Activated T-helper 17 cell treated with anti-CD3 and anti-CD28 coated beads, Interleukin-2, amount 50 U/mL, for 72 hours (primary cell): ENCODE measurements at places on chromosomes 3 and 15. TPM values are rescaled to one million over a fixed set of nuclear protein-coding genes. Genes with fewer than 3 reads are reported as not detected.
A peak's percentile ranks its signal among the peaks of the same experiment; 100 is the strongest.

DNA sequence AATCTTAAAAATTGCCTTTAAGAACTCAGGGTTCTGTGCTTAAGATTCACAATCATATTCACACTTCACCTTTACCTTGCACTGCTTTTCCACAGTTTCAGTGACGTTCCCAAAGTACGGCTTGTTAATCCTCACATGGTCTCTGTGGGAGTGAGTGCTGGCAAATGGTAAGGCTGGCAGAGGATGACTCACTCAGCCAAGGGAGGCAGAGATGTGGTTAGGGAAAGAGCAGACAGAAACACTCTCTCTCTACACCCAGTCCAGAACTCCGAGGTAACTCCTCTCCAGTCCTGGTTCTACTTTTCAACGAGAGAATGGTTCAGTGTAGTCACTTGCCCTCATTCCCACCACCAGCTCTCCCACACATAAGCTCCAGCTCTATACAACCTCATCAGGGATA lies 33.1 kb downstream of the RASGRP1 start:
- peak overlapping the region; percentile 88 for H3K27ac ChIP-seq
- H3K4me3 ChIP-seq: peak overlapping the region; percentile 74
- no peaks in the 10 kb centered on the region for H3K27me3 ChIP-seq
- H3K36me3 ChIP-seq: peaks cover 100% of the 10 kb centered on the region
- ATAC-seq: peak; percentile 13
- H3K4me1 ChIP-seq: peaks cover 83% of the 10 kb centered on the region

GRCh38 chr3:184255291-184256039 lies 5.9 kb downstream of the CAMK2N2 start:
- peak; percentile 95 for ATAC-seq
- H3K4me1 ChIP-seq: peaks cover 10% of the 10 kb centered on the region
- H3K27me3 ChIP-seq: peaks cover 4% of the 10 kb centered on the region

GRCh38 chr3:76943058-76943457 lies 96.8 kb upstream of the ROBO2 start:
- no peak overlapping the region for H3K4me3 ChIP-seq
- ATAC-seq: no peak
- H3K27ac ChIP-seq: no peak overlapping the region
- no peaks in the 10 kb centered on the region for H3K4me1 ChIP-seq
- no peaks in the 10 kb centered on the region for H3K36me3 ChIP-seq
- H3K27me3 ChIP-seq: no peaks in the 10 kb centered on the region

- H3K36me3 ChIP-seq: peaks cover 84% of the 10 kb centered on the region
- no peak for ATAC-seq
- peaks cover 12% of the 10 kb centered on the region for H3K4me1 ChIP-seq
- H3K27ac ChIP-seq: no peak overlapping the region
- H3K27me3 ChIP-seq: no peaks in the 10 kb centered on the region
Observed at GRCh38 chr3:32709346-32709745, 24.4 kb downstream of the CNOT10 start.

- ATAC-seq: no peak
- H3K27ac ChIP-seq: peak overlapping the region; percentile 6
- no peaks in the 10 kb centered on the region for H3K27me3 ChIP-seq
- H3K36me3 ChIP-seq: peaks cover 8% of the 10 kb centered on the region
Observed at GRCh38 chr3:126052196-126053058, 31.5 kb downstream of the SLC41A3 start.

DNA sequence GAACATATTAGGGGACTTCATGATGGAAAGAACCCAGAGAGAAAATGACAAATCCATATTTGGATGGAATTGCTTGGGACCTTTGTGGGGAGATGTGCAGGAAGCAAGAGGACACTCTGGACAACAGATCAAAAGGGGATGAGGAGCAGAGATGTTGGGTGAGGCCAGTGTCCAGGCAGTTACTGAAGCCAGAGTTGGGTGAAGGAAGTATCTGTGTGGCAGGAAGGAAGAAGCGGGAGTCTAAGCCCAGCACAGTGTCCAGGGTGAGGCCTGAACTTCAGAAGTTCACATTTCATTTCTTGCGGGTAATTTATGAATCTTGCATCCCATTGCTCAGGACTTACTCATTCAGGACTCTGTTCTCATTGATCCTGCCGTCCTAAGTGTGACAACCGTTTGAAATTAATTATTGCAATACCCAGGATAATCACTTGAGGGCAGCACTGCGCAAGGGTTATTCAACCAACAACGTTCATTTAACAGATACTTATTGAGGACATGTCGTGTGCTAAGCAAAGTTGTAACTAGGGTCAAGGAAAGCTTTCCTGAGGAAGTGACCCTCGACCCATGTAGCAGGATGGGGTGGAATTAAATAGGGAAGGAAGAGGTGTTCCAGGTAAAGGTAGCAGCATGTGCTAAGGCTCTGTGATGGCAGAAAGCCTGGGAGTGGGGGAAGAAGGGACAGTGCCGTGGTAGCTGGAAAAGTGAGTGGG lies 61.3 kb upstream of the CMTM8 start:
- no peaks in the 10 kb centered on the region for H3K27me3 ChIP-seq
- H3K4me1 ChIP-seq: peaks cover 6% of the 10 kb centered on the region
- ATAC-seq: peak; percentile 65
- H3K27ac ChIP-seq: peak overlapping the region; percentile 1
- peak overlapping the region; percentile 62 for H3K4me3 ChIP-seq

Gene C3orf85
- not detected for total RNA-seq

GRCh38 chr3:15974647-15975046 lies 176.9 kb upstream of the ANKRD28 start:
- H3K27me3 ChIP-seq: peaks cover 4% of the 10 kb centered on the region
- no peak overlapping the region for H3K4me3 ChIP-seq
- H3K27ac ChIP-seq: no peak overlapping the region
- no peak for ATAC-seq
- no peaks in the 10 kb centered on the region for H3K36me3 ChIP-seq
- H3K4me1 ChIP-seq: no peaks in the 10 kb centered on the region

Gene EAF2
- 20.8 TPM for total RNA-seq

- no peaks in the 10 kb centered on the region for H3K4me1 ChIP-seq
- no peak overlapping the region for H3K4me3 ChIP-seq
- H3K27ac ChIP-seq: no peak overlapping the region
- no peaks in the 10 kb centered on the region for H3K36me3 ChIP-seq
Observed at GRCh38 chr3:70726961-70727360, 414.5 kb upstream of the MDFIC2 start.

- peaks cover 7% of the 10 kb centered on the region for H3K27me3 ChIP-seq
- no peak for ATAC-seq
- no peaks in the 10 kb centered on the region for H3K36me3 ChIP-seq
- H3K4me3 ChIP-seq: no peak overlapping the region
Observed at GRCh38 chr3:176757429-176757828, 439.9 kb downstream of the TBL1XR1 start.

DNA sequence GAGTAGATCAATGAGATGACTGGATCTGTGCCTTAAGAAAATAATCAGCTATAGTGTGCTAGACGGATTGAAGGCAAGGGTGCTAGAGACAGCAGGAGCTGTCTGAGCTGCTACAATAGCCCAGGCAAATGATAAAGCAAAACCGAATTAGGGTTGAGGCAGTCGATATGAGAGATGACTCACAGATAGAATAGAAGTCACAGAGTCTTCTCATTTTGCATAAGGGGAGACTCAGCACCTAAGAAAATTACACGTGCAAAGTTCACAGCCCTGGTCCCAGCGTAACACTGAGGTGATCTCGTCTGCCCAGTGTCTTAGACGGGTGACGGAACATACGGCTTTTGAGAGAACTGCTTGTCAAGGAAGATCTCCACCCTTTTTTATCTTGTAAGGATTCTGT lies 11.6 kb downstream of the LPP start:
- H3K27ac ChIP-seq: peak overlapping the region; percentile 6
- peak overlapping the region; percentile 52 for H3K4me3 ChIP-seq
- H3K27me3 ChIP-seq: no peaks in the 10 kb centered on the region
- peaks cover 35% of the 10 kb centered on the region for H3K4me1 ChIP-seq

Gene TTC21A
- 2.7 TPM for total RNA-seq

DNA sequence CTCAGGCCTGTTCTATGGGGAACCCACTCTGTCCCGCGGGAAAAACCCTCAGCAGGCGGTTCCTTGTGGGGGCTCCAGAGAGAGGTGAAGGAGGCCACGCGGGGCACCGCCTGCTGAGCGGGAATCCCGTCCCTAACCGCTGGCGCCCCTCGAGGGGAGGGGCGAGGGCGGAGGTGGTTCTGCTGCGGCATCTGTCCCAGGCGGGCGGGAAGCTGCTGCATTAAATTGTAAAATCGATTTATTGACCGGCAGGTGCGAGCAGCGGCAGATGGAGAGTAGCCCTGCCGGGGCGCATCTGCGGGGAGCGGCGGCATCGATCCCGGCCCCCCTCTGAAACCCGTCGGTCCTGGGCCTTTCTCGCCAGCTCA lies 3.7 kb upstream of the DLL4 start:
- H3K4me1 ChIP-seq: peaks cover 5% of the 10 kb centered on the region
- H3K27ac ChIP-seq: no peak overlapping the region
- H3K36me3 ChIP-seq: no peaks in the 10 kb centered on the region

DNA sequence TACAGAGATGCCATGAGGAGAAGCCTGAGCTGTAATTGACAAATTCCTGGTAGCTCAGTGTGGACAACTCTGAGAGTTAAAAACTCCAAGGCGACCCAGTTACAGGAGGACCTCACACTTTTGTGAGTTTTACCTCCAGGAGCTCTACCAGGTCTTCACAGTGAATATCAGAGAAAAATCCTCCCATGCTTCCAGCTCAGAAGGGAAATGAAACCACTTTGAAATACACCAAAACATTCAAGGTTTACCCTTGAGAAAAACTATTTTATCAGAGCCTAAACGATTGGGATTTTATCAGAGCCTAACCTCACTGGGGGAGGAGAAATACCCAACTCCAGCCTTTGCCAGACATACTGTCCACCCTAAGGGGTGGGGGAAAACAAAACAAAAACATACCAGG lies 52.4 kb downstream of the MCCC1 start:
- H3K36me3 ChIP-seq: peaks cover 92% of the 10 kb centered on the region
- H3K4me3 ChIP-seq: no peak overlapping the region
- ATAC-seq: no peak

Gene ZNF106
- 58.1 TPM for total RNA-seq

Gene RBPMS2
- not detected for total RNA-seq

- ATAC-seq: peak; percentile 66
- H3K27ac ChIP-seq: no peak overlapping the region
Observed at GRCh38 chr15:57133127-57133968, 214.9 kb downstream of the TCF12 start.

DNA sequence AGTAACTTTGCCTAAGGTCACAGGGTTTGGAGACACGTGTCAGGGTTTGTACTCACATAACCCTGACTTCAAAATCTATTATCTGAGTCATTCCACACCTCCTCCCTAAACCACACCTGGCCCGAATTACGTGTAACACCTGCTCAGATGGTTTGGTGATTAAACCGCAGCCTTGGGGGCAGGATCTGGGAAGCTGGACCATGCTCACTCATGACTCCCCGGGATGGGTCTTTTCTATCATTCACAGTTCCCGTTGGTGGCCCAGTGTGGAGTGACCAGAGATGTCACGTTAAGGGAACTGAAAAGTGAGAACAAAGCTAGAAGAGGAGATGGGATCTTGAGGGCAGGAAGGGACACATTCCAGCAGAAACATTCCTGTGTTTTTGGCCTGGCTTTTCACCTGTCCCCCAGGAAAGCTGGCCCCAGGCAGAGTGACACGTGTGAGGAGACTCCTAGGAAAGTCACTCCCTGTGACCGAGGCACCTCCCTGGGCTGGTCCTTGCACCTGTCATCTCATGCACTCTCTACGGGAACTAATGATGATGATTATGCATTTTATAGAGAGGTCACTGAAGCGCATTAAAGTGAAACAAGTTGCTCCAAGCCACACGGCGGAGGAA lies 75.4 kb upstream of the POMGNT2 start:
- H3K27me3 ChIP-seq: no peaks in the 10 kb centered on the region
- peaks cover 34% of the 10 kb centered on the region for H3K4me1 ChIP-seq
- H3K27ac ChIP-seq: peak overlapping the region; percentile 89
- peak; percentile 91 for ATAC-seq
- H3K4me3 ChIP-seq: peak overlapping the region; percentile 73
- H3K36me3 ChIP-seq: no peaks in the 10 kb centered on the region

GRCh38 chr15:49421991-49422390 lies 1.1 kb upstream of the FGF7 start:
- peak overlapping the region; percentile 22 for H3K4me3 ChIP-seq
- ATAC-seq: peak; percentile 45
- no peaks in the 10 kb centered on the region for H3K36me3 ChIP-seq
- H3K27me3 ChIP-seq: peaks cover 8% of the 10 kb centered on the region
- no peaks in the 10 kb centered on the region for H3K4me1 ChIP-seq
